Thymus (tissue), 14 donors: ENCODE measurements at places on chromosomes 12 and 14. TPM values are rescaled to one million over a fixed set of nuclear protein-coding genes. Genes with fewer than 3 reads are reported as not detected.

Gene ZFHX2
- 0.24 TPM for total RNA-seq

Gene RFX4
- total RNA-seq: 0.05 TPM

Gene ANO2
- 0.57 TPM for total RNA-seq

Gene GNB3
- 0.14 TPM for total RNA-seq

Gene DRAM1
- 8.2 TPM for total RNA-seq

Gene NGB
- 0.14 TPM for total RNA-seq

GRCh38 chr14:91877376-91877915, 10.1 kb upstream of the TC2N start:
- peak; percentile 65 for DNase-seq
- H3K36me3 ChIP-seq: no peaks in the 10 kb centered on the region
- peaks cover 81% of the 10 kb centered on the region for H3K4me1 ChIP-seq
- peak overlapping the region; percentile 50 for H3K4me3 ChIP-seq

DNA sequence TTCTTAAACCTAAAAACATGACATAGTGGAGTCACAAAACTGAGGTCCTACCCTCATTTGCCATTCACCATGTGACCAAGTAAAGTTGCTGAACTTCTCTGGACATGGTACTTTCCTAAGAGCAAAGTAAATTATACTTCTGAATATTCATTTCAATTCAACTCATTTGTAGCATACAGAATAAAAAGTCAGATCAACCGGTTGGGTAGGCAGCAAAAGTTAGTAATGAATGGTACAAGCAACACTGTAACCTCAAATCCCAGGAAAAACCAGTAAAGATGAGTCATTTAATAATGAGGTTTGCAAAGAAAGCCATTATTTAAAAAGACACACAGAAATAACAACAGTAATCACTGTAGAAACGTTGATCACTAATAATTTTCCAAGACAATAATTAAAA, 8.7 kb downstream of the POLE2 start:
- no peak overlapping the region for H3K27ac ChIP-seq
- no peak for DNase-seq
- no peaks in the 10 kb centered on the region for H3K27me3 ChIP-seq
- H3K36me3 ChIP-seq: peaks cover 3% of the 10 kb centered on the region
- H3K4me3 ChIP-seq: no peak overlapping the region

GRCh38 chr14:90556012-90556477, 159.2 kb downstream of the CALM1 start:
- no peak overlapping the region for H3K27ac ChIP-seq
- no peak overlapping the region for H3K4me3 ChIP-seq
- no peaks in the 10 kb centered on the region for H3K4me1 ChIP-seq
- no peak for DNase-seq
- H3K36me3 ChIP-seq: no peaks in the 10 kb centered on the region
- no peaks in the 10 kb centered on the region for H3K27me3 ChIP-seq

GRCh38 chr14:40058901-40059897, 627.0 kb upstream of the FBXO33 start:
- H3K27ac ChIP-seq: no peak overlapping the region
- no peak for DNase-seq
- no peaks in the 10 kb centered on the region for H3K27me3 ChIP-seq
- no peaks in the 10 kb centered on the region for H3K36me3 ChIP-seq
- no peak overlapping the region for H3K4me3 ChIP-seq

DNA sequence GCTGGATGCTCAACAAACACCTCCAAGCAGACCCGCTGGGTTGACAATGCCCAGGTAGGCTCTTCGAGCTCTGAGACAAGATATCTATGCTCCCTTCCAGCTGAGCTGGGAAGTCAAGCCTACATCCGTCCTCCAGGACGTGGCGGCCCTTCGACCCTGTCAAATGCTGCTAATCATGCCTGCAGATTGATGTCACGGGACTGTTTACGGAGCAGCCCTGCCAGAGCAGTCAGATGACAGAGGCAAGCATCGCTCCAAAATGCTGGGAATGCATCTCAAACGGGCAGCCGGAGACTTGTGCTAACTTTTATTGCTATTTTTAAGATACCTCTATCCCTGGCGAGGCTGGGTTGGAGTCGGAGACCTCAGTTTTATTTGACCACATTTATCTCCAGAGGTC, 139.2 kb downstream of the NTF3 start:
- H3K36me3 ChIP-seq: no peaks in the 10 kb centered on the region
- no peaks in the 10 kb centered on the region for H3K4me1 ChIP-seq
- peaks cover 4% of the 10 kb centered on the region for H3K27me3 ChIP-seq
- H3K27ac ChIP-seq: no peak overlapping the region
- no peak overlapping the region for H3K4me3 ChIP-seq

DNA sequence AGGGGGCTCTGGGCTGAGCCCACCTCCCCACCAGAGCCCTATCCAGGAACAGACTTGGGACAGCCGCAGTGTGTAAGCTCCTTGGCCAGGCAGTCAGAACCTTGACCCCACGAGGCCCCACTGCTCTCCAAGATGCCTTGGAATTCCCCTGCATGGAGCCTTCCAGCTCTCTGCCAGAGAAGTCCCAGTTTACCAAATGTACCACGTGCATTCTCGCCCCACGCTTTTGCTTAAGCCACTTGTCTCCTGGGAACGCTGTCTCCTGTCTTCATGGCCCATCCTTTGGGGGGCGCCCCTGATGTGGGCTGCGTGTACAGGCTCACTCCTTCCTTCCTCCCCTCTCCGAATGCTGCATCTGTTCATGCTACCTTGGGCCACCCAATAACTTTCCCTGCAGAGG, 7.9 kb downstream of the FAIM2 start:
- no peak for DNase-seq
- H3K36me3 ChIP-seq: no peaks in the 10 kb centered on the region
- no peak overlapping the region for H3K4me3 ChIP-seq
- no peak overlapping the region for H3K27ac ChIP-seq
- no peaks in the 10 kb centered on the region for H3K4me1 ChIP-seq

- peak overlapping the region; percentile 94 for H3K27ac ChIP-seq
- H3K36me3 ChIP-seq: peaks cover 11% of the 10 kb centered on the region
- H3K4me3 ChIP-seq: no peak overlapping the region
- no peak for DNase-seq
These were observed 28.2 kb downstream of the HIGD1C start for GRCh38 chr12:50980545-50980944.
